Uterus (tissue), 4 donors: ENCODE measurements at places on chromosomes 4 and X. TPM values are rescaled to one million over a fixed set of nuclear protein-coding genes. Genes with fewer than 3 reads are reported as not detected.

The TMEM31 gene
- total RNA-seq = 0.85 TPM

The GASK1B gene
- total RNA-seq = 56.7 TPM

The TRIML2 gene
- not detected for total RNA-seq

The ADRA2C gene
- total RNA-seq = 13.1 TPM

DNA sequence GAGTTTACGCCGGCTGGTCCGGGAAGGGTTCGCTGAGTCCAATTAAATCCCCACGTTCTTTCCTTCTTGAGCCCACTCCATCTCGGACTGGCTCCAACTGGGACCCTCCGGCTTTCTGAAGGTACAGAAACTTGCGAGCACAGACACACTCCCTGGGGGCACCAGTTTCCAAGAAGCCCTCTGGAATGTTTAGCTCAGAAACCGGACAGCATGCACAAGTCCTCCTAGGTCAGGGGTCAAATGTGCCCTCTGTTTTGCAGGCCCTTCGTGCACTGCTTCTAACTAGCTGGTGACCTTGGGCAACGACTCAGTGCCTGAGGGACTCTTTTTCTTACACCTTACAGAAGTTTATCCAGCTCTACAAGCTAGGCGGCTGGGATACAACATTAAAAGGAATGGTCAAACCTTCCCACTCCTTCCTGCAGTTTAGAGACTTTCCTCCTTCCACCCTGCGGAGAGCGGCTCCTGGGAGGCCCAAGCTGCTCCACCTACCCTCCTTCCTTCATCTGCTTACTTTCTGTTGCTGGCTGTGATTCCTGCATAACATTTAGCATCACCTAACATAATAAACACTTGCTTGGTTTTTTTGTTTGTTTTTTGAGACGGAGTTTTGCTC is 275.5 kb downstream of the BCOR start:
- no peak overlapping the region for H3K27ac ChIP-seq
- DNase-seq = no peak
- no peaks in the 10 kb centered on the region for H3K36me3 ChIP-seq
- H3K4me1 ChIP-seq = no peaks in the 10 kb centered on the region
- no peaks in the 10 kb centered on the region for H3K27me3 ChIP-seq

DNA sequence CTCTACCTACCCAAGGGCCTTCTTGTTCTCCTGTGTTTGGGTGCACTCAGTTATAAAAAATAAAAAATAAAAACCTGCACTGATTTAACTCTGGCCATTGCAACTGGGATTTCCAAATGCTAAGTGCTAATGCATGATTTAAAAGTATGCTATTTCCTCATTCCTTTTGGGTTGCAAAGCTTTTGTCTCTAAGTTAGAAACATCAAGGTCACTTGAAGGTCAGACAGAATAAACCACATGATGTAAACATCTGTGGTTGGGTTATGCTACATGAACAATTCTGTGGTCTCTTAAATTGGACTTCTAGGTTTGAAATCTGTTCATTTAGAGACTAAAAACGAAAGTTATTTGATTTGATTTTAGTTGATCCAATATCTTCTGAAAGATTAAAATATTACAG is 1547.4 kb upstream of the TENM3 start:
- H3K27me3 ChIP-seq = no peaks in the 10 kb centered on the region
- H3K4me1 ChIP-seq = no peaks in the 10 kb centered on the region
- DNase-seq = no peak
- H3K27ac ChIP-seq = no peak overlapping the region
- no peak overlapping the region for H3K4me3 ChIP-seq
- no peaks in the 10 kb centered on the region for H3K36me3 ChIP-seq

GRCh38 chr4:166602068-166602467 is 632.2 kb downstream of the SPOCK3 start:
- H3K4me1 ChIP-seq = no peaks in the 10 kb centered on the region
- no peak for DNase-seq
- H3K27ac ChIP-seq = no peak overlapping the region
- no peaks in the 10 kb centered on the region for H3K36me3 ChIP-seq
- no peaks in the 10 kb centered on the region for H3K27me3 ChIP-seq

DNA sequence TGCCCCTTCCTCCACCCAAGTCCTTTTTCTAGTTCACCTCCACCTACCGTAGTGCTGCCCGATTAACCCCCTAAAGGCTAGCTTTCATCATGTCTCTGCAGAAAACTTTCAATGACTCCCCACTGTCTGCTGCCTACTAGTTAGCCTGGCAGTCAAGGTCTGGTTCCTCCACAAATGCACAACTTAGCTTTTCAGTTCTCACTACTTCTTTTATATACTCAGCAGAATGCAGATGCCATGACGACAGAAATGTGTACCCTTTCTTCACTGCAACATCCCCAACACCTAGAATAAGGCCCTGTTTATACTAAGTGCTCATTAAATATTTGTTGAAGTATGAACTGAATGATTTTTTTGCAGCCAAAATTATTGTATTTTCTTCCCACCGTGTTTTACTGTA is 30.9 kb upstream of the RASGEF1B start:
- no peak for DNase-seq
- no peaks in the 10 kb centered on the region for H3K4me1 ChIP-seq
- H3K36me3 ChIP-seq = no peaks in the 10 kb centered on the region
- H3K27me3 ChIP-seq = no peaks in the 10 kb centered on the region
- H3K4me3 ChIP-seq = no peak overlapping the region
- no peak overlapping the region for H3K27ac ChIP-seq

GRCh38 chrX:145881175-145881995 is 63.8 kb downstream of the SLITRK2 start:
- H3K4me3 ChIP-seq = no peak overlapping the region
- no peak overlapping the region for H3K27ac ChIP-seq
- no peaks in the 10 kb centered on the region for H3K4me1 ChIP-seq
- H3K36me3 ChIP-seq = no peaks in the 10 kb centered on the region
- no peaks in the 10 kb centered on the region for H3K27me3 ChIP-seq
- no peak for DNase-seq

- H3K4me3 ChIP-seq = no peak overlapping the region
- H3K27ac ChIP-seq = no peak overlapping the region
- DNase-seq = peak; percentile 73
- H3K27me3 ChIP-seq = no peaks in the 10 kb centered on the region
These were observed 190.7 kb downstream of the OR13H1 start for GRCh38 chrX:131734621-131735020.

GRCh38 chrX:108699368-108699767 is 37.0 kb downstream of the IRS4 start:
- no peak overlapping the region for H3K27ac ChIP-seq
- no peaks in the 10 kb centered on the region for H3K27me3 ChIP-seq
- H3K4me1 ChIP-seq = no peaks in the 10 kb centered on the region
- DNase-seq = no peak
- no peak overlapping the region for H3K4me3 ChIP-seq
- H3K36me3 ChIP-seq = no peaks in the 10 kb centered on the region

DNA sequence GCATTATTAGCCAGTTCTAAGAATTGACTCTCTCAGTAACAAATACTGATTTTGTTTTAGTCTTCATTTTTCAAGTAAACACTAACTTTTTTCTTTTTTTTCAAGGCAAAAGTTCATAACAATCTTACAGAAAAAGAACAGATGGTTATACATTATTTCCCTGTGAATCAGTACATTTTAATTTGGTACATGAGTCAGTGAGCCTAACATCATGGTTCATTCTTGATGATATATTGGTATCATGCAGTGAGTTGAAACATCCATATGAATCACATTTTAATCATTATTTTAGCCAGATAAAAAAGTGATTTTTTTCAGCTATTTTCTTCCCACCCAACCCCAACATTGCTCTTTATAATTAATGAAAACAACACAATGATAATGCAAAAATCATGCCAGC is 184.3 kb upstream of the TACR3 start:
- DNase-seq = no peak
- H3K27me3 ChIP-seq = no peaks in the 10 kb centered on the region
- H3K4me3 ChIP-seq = no peak overlapping the region
- no peak overlapping the region for H3K27ac ChIP-seq
- H3K4me1 ChIP-seq = no peaks in the 10 kb centered on the region

DNA sequence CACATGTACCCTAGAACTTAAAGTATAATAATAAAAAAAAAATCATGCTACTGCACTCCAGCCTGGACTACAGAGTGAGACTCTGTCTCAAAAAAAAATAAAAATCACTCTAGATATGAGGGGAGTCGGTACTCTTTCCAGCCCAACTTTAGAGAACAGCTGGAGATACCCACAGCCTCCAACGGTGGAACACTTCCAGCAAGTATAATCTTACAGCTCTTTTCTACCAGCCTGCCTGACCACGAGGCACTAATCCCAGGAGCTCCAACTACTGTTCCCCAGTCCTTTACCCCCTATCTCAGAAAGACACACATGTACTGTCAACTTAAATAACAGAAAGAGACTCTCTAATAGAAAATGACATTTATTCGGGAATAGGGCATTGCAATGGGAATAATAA is 46.8 kb downstream of the STEEP1 start:
- no peaks in the 10 kb centered on the region for H3K27me3 ChIP-seq
- H3K4me3 ChIP-seq = no peak overlapping the region
- DNase-seq = no peak
- no peak overlapping the region for H3K27ac ChIP-seq

DNA sequence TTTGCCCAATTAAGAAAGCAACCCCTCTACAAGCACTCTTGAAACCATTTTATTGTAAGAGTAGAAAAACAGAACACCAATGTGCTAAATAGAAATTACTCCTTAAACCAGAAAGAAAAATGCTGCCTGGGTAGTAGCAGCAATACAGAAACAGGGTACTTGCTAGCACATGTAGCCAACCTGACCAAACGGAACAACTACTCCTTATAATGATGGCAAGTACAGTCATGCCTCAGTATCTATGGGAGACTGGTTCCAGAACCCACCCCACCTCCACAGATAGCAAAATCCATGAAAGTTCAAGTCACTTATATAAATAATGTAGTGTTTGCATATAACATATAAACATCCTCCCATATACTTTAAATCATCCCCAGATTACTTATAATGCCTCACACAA is 168.8 kb downstream of the ATRX start:
- no peak overlapping the region for H3K27ac ChIP-seq
- no peaks in the 10 kb centered on the region for H3K4me1 ChIP-seq
- H3K27me3 ChIP-seq = no peaks in the 10 kb centered on the region
- no peak for DNase-seq
- H3K4me3 ChIP-seq = no peak overlapping the region

DNA sequence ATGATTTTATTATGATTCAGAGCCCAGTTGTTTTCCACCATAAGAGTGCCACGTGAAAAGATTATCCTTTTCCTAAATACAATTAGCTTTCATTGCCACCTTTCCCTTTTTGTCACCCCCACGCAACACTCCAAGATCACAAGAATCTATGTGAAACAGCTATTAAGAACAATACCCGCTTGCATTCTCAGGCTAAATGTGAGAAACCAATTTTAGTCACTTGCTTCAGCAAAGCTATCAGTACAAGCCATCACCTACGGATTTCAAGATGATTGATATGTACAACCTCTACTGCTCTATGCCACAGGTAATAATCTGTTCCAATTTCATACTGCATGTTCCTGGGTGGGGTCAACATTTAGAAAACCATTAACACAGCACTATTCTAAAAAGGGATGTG is 2.5 kb downstream of the ATP11C start:
- peak overlapping the region; percentile 82 for H3K4me3 ChIP-seq
- no peaks in the 10 kb centered on the region for H3K4me1 ChIP-seq
- H3K27ac ChIP-seq = no peak overlapping the region
- DNase-seq = no peak
- no peaks in the 10 kb centered on the region for H3K36me3 ChIP-seq

DNA sequence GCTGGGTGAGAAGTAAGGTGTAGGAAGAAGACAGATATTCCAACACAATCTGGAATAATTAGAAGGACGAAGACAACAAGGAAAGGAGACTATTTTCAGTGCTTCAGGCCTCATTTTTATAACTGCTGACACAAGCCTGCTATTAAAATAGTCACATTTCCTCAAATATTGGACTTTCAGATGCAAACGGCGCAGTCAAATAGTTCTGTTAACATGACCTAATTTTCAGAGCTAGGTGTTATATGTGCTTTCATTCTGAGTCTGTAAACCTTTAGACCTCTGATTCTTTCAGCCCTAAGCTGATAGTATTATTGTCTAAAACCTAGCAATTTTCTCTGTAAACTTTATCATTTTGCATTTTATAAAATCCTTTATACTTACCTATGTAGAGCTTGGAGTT is 261.5 kb downstream of the IL1RAPL1 start:
- no peaks in the 10 kb centered on the region for H3K4me1 ChIP-seq
- DNase-seq = no peak
- H3K27ac ChIP-seq = no peak overlapping the region
- H3K36me3 ChIP-seq = no peaks in the 10 kb centered on the region
- H3K4me3 ChIP-seq = no peak overlapping the region
- H3K27me3 ChIP-seq = no peaks in the 10 kb centered on the region

GRCh38 chrX:38594434-38594833 is 33.1 kb downstream of the TSPAN7 start:
- H3K27ac ChIP-seq = no peak overlapping the region
- H3K4me3 ChIP-seq = no peak overlapping the region
- H3K27me3 ChIP-seq = no peaks in the 10 kb centered on the region
- DNase-seq = no peak
